ENCODE measurements at places on chromosomes 3 and 15.

GRCh38 chr3:10993729-10994065, 1.1 kb downstream of the SLC6A1 start:
- DNase-seq, result no peak

DNA sequence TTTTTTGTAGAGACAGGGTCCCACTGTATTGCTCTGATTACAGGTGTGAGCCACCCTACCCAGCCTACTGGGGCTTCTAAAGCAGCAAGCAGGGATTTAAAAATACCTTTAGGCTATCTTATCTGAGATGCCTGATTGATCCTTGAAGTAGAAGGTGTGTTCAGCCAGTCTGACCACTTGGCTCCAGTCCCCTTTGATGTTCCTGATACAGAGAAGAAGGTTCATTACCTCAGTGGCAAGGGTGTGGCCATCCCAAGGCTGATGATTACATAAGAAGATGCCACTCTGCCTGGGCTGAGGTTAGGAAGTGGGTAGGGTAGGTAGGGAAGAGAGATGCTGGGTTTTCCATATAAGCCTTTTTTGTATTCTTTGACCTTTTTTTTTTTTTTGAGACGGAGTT, 11.2 kb upstream of the DCAF1 start:
- DNase-seq, result no peak

DNA sequence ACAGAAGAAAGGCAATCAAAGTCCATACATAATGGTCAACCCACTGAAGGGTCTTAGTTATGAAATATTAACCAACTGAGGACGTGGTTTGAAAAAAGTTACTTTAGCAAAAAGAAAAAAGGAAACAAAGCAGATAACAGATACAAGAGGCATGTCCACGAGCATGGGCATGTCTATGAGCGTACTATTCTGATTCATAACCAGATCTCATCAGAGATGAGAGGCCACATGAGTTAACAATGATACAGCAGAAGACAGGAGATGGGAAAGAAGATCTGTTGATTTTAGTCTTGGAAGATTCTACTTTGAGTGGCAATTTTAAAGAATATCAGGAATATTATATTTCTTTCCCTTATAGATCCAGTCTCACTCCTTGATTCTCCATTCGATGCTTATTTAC, 262.9 kb upstream of the SLITRK3 start:
- no peak for DNase-seq

GRCh38 chr3:22977650-22978289, 225.4 kb upstream of the UBE2E2 start:
- no peak for DNase-seq

GRCh38 chr3:141796889-141797781, 33.9 kb downstream of the GRK7 start:
- DNase-seq, result no peak
